NCI-H1436 (cell line): ENCODE measurements at places on chromosomes 6 and 20.

GRCh38 chr6:147268254-147268653 is 64.0 kb downstream of the STXBP5 start:
- no peak for DNase-seq

DNA sequence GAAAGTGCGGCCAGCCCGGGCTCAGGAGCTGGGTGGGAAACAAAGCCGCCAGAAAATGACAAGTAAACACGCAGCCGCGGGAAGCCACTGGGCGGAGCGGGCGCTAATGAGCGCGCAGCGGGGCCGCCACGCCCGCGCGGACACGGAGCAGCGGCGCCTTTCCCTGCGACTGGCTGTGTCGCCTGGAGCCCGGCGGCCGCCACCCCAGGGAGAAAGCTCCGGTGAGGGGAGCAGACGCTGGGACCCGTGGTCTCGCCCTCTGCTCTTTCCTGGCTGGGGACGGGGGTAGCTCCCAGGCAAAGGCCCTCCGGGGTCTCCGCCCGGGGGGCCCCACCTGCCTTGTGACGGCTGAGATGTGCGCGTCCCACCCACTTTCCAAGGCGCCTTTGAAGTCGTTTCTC is 54.9 kb downstream of the PRR18 start:
- no peak for DNase-seq

DNA sequence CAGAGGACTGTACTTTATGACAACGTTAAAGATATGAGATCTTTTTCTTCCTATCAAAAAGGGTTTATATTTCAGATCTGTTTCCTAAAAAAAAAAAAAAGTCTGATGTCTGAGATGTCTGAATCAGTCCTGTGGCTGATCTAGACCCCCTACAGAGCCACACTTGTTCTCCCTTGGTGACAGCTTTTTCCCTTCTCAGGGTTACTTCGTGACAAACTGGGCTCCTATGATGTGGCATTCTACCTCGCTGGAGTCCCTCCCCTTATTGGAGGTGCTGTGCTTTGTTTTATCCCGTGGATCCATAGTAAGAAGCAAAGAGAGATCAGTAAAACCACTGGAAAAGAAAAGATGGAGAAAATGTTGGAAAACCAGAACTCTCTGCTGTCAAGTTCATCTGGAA is 134.5 kb downstream of the SLC16A10 start:
- DNase-seq: no peak

- DNase-seq: no peak
These were observed 183.6 kb downstream of the GJA1 start for GRCh38 chr6:121619013-121619412.

DNA sequence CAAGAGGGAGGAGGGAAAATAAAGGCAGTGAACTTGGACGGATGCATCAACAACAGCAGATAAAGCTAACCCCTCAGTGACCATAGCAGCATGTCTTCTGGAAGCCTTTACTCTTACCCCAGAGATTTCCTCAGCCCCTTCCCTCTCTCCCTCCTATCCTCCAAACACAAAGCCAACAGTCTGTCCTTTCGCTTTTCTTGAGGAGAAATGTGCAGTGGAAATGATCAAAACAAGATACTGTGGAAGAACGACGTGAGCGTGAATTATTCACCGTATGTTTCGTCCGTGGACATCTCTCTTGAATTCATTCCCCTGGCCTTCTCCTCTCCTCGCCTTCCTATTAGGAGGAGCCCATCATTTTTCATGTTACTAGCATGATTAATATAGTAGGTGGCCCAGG is 8.5 kb downstream of the NRN1 start:
- DNase-seq: no peak

- no peak for DNase-seq
These were observed 64.1 kb downstream of the MMS22L start for GRCh38 chr6:97218912-97219311.

GRCh38 chr20:57548177-57549058 is 12.5 kb upstream of the PCK1 start:
- DNase-seq: no peak

- no peak for DNase-seq
These were observed 103.3 kb downstream of the ARHGAP18 start for GRCh38 chr6:129606664-129607063.

DNA sequence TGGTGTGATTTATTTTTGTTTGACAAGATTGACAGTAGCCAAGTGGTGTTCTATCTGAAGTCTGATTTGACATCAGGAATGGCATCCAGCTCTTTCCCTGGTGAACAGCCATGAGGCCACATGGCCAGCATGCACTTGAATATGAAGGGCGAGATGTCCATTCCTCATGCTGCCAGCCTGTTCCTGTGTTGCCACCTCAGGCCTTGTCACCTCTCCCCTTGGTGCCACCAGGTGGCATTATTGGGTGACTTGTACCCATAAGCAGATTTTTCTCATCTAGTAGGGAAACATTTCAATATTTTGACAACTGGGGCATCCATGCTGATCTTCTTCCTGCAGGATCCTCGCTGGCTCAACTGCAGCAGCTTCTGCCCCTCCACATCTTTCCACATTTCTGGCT is 199.1 kb downstream of the ERMARD start:
- DNase-seq: peak; percentile 53

GRCh38 chr20:19750907-19751636 is 7.0 kb upstream of the RIN2 start:
- no peak for DNase-seq

- no peak for DNase-seq
These were observed 68.8 kb downstream of the AGPAT4 start for GRCh38 chr6:161204866-161205557.

DNA sequence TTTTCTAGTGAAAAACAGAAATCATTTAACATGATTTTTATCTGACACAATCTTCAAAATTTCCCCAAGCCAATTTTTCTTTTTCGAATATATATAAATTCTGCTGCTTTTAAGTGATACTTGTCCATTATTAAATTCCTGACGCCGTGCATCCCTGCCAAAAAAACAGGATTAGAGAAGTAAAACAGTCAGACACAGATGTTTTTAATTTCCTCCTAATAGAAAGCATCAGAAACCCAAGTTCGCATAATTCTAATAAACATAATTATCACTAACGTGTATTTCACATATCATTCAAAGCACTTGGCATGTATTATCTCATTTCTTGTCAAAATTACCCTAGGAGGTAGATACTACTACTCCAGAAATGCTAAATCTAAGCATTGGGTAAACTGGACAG is 179.5 kb downstream of the ZFP64 start:
- DNase-seq: no peak

- DNase-seq: no peak
These were observed 4.9 kb downstream of the DDO start for GRCh38 chr6:110410511-110410910.

GRCh38 chr6:37200085-37200484 is 30.1 kb downstream of the PIM1 start:
- no peak for DNase-seq

GRCh38 chr6:134029495-134030455 is 22.6 kb downstream of the SLC2A12 start:
- no peak for DNase-seq

- DNase-seq: no peak
These were observed 588.4 kb upstream of the BTBD3 start for GRCh38 chr20:11329271-11329670.

DNA sequence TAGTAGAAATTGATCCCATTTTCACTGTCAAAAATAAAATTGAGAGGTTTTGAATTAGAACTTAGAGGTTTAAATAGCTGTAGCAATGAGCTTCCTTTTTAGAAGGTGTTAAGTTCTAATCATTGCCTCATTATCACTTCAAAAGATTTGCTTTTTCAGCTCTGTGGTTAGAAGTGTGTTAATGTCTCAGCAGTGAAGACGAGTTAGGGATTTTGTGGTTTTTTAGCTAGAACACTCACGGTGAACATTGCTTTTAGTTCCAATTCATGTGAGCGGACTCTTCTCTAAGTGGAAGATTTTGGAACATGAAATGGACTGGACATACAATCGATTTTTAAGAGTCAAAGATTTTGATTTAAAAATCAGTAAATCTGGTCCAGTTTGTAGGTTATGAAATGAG is 12.7 kb upstream of the IFNGR1 start:
- no peak for DNase-seq

GRCh38 chr6:110561696-110562095 is 85.3 kb upstream of the SLC22A16 start:
- DNase-seq: no peak

DNA sequence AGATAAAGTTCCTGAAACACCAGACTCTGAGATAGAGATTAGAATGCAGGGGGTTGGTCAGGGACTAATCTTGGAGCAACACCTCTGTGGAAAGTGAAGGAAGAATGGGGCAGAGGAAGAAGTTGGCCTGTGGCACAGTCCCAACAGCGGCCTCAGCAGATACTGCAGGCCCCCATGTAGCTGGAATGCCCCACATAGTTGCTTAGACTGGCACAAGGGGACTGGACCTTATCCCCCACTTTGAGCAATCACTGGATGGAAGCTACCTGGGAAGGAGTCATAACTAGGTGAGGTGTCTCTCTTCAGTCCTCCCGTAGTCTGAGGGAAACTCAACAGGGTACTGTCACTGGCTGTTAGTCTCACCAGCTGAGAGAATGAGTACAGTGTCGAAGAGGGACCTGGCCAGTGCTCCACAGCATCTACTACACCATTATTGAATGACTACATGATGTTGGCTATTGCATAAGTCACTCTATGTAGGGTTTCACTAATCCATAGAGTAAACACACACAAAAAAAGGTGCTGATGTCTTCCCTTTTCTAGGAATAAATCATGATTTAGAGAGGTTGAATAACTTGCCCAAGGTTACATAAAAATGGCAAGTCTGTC is 47.5 kb downstream of the ADGRG6 start:
- no peak for DNase-seq

- no peak for DNase-seq
These were observed 754.7 kb downstream of the DHX35 start for GRCh38 chr20:39716796-39717341.

DNA sequence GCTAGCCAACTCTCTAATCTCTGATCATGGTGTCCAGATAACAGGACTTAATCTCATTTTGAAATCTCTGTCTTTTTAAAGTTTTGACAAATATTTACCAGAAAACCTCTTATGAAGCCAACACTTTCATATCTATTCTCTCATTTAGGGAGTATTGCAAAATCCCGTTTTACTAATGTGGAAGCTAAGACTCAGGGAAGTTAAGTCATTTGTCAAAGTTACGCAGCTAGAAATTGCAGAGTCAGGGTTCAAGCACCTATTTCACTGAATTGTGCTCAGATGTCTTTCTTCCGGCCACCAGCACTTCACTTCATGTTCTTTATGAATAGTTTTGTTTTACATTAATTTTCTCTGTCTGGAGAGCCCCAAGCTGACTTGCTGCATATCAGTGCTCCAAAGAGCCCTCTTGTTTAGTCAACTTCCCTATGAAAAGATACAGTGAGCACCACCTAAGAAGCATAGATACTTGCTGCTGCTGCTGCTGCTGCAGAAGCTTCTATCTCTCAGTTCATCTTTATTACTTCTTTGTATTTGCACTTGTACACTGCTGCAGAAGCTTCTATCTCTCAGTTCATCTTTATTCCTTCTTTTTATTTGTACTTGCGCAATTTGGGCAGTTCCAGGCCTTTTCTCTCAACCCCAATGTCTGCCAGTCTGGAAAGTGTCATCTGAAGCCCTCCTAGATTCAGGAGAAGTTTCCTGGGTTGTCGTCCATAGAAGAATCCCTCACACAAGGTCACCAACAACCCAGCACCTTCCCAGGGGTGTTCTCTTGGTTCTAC is 329.7 kb downstream of the MAFB start:
- DNase-seq: no peak

- no peak for DNase-seq
These were observed 2.9 kb downstream of the FOXP4 start for GRCh38 chr6:41548841-41549642.

- no peak for DNase-seq
These were observed 35.0 kb downstream of the SHPRH start for GRCh38 chr6:145929037-145929633.

DNA sequence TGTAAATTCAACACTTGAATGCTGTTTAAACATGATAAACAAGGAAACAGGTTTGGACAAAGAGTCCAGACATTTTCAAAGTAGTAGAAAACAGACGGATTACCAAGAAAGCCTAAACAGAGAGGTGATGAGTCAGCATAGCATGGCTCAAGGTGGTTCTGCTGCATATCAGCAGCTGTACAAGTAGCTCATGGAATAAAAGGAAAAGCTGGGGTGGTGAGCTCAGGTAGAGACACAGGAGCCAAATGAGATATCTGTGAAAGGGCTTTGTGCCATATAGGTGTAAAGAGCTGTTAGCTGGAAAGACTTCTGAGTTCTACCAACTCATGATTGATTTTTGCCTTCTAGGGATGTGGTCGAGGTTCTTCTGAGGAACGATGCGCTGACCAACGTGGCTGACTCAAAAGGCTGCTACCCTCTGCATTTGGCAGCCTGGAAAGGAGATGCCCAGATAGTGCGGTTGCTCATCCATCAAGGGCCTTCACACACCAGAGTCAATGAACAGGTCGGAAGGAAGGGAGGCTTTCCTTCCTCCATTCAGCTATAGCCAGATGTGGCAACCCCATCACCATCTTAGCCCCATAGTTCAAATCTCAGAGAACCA is 80.7 kb downstream of the ANKS1A start:
- DNase-seq: no peak

- DNase-seq: no peak
These were observed 555.5 kb downstream of the UTRN start for GRCh38 chr6:144840619-144841018.

DNA sequence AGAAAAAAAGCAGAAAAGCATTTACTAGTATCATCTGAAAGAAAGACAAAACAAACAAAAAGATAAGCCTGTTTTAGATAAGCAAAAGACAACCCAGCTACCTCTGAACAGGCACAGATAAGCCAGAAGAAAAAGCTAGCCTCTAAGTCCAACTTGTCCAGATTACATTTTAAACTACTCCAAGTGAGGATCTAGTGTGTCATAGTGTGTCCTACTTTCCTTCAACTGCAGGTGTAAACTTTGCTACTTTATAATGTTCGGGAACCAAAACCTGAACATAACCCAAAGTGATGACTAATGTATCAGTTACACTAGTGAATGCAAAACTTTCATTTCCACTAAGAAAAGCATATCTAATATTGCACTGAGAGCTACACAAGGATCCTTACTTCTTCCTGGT is 19.5 kb downstream of the ADNP start:
- no peak for DNase-seq

DNA sequence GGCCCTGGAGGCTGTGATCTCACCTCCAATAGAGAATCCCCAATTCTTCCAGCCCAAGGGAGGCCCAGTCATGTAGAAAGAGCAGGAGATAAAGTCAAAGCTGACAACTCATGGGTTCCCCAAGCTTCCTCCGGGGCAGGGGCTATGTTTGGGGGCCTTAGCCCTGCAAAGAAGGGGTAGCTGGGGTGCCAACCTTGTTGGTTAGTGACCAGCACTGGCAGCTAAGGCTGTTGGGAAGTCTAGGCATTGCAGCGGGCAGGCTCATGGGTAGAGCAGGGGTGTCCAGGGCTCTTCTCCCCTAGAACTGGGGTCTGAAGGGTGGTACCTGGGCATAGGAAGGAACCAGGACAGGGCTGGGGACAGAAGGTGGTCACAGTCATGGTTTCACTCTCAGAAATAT is 36.4 kb downstream of the TGM2 start:
- DNase-seq: no peak

- DNase-seq: no peak
These were observed 453.2 kb downstream of the QKI start for GRCh38 chr6:163867518-163868292.

GRCh38 chr6:14796974-14797762 is 448.7 kb upstream of the JARID2 start:
- DNase-seq: peak; percentile 9

GRCh38 chr6:116034327-116034726 is 26.4 kb downstream of the FRK start:
- no peak for DNase-seq
